ENCODE measurements at places on chromosomes 7 and 10.

DNA sequence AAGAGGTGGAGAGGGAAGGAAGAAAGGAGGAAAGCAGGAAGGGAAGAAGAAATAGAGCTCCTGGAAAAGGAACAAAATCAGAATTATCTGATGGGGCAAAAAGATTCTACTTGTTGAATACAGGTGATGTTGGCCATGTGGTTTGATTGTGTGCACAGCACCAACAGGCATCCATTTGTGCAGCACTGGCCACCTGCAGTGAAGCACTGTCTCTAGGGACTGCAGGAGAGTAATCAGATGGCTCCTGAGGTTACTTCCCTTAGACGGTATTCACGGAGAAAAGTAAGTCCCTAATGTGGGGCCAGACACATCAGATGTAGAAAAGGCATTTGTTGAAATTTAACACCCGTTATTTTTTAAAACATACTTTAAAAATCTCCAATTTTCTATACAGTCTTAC lies 135.3 kb upstream of the VIPR2 start:
- DNase-seq = no peak

GRCh38 chr10:44476409-44477045 lies 91.6 kb upstream of the CXCL12 start:
- no peak for DNase-seq

DNA sequence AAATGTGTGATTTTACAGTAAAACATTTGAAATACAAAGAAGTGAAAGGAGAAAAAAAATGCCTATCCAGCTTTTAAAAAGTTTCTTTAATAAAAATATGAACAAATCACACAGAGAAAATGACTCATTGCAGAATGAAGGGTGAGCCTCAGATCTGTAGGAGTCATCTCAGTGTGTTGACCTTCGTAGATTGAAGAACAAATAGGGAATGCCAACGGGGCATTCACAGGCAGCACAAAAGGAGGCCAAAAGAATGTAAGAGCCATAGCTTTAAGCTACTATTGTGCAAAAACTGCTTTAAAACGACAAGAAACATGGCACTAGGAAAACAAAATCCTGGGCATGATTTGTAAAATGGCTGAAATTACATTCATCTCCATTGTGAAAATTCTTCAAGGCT lies 782.7 kb upstream of the CELF2 start:
- no peak for DNase-seq

DNA sequence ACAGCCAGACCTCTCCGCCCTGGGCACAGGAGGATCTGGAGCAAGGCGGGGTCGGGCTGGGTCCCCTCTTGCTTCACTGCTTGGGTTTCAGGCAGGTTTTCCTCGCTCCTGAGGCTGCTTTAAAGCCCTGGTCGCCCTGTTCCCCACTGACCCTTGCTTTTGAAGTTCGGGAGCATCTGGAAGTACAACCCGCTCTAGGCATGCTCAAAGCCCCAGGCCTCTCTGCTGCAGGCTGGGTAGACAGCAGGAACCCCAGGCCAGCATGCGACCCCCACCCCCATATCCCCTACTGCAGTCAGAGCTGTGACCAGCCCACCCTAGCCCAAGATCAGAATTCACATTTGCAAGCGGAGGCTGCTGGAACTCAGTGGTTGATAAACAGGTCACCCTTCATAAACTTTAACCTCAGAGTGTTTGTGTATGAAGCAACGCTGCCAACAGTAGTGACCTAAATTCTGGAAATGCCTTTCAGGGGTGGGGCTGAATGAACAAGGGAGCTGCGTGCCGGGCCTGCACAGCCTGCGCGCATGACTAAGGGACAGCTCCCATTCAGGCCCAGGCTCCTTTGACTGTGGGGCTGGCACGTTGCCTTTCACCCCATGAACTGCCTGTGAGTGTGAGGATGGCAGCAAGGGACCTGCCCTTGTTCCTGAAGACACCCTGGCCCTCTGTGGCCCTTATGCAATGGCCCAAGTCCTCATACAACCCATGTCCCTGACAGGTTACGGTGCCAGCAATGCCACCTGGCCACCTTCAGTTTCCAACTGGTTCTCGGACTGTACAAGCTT lies 52.5 kb downstream of the PROSER2 start:
- DNase-seq = peak; percentile 94

- peak; percentile 92 for DNase-seq
Measured at GRCh38 chr7:32043688-32044087, 26.5 kb downstream of the PDE1C start.

GRCh38 chr10:68597407-68597806 lies 37.3 kb downstream of the TET1 start:
- no peak for DNase-seq

DNA sequence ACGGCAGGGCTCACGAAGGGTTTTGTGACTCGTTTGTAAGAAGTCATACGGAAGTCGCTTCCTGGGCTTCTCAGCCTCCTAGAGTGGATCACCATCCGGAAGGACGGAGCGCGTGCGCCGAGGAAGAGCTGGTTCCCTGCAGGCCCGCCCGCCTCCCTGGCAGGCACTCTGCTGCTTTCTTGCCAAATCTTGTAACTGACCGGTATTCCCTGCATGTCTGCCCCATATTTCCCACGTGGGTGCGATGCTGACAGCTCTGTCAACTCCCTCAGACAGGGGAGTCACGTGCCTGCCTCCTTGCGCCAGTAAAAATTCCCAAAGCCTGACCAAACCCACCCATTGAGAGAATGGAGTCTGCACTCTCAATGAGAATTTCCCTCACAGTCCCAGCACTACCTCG lies 12.7 kb downstream of the SHH start:
- no peak for DNase-seq

- DNase-seq = no peak
Measured at GRCh38 chr10:43237631-43238446, 29.0 kb downstream of the RASGEF1A start.

DNA sequence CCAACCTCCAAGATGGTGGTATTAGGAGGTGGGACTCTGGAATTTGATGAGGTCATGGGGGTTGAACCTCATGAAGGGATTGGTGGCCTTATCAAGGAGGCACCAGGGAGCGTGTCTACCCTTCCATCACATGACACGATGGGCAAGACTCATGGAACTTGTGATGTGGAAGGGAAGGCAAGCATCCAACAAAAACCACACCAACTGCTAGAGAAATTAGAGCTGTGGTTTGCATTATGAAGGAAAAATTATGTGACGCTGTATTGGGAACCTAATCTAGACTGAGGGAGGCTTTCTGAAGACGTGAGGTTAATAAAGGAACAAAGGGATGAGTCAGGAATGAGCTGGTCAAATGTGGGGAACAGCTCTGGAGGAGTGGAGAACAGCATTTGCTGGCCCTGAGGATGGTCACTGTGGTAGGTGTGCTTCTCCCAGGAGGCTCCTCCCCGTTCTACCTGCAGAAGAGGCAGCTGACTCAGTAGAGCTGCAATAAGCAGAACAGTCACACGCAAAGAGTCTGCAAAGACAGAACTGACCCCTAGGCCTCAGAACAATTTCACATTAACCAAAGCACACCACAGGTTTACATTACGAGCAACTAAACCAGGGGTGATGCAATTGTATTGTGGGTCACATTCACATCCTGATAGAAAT lies 236.6 kb upstream of the GRB10 start:
- peak; percentile 84 for DNase-seq

DNA sequence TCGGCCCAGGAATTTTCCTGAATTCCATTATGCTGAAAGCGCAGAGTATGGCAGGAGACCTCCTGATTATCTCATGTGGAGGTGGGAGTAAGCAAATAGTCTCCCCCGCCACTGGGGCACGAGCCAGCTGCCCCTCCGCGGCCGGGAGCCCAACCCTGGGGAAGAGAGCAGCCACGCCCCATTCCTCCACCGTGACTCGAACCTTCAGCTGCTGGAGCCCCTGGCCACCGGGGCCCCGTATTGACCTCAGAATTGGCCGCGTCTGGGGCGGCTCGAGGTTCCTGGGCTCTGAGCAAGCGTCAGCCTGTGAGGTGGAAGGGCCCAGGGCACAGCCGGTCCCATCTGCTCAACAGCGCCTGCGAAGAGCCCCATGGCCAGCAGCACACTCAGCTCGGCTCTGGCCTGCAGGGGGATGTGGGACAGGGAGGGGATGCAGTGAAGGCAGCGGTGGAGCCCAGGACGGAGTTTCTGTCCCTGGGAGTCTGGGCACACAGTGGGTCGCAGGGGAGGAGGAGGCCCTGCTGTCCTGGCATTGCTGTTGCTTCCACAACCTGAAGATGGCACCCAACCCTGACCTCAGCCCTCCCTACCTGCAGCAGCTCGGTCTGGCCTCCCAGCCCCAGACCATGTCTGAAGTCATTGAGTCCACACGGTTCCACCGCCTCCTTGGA lies 97.8 kb downstream of the CHST15 start:
- DNase-seq = peak; percentile 86

DNA sequence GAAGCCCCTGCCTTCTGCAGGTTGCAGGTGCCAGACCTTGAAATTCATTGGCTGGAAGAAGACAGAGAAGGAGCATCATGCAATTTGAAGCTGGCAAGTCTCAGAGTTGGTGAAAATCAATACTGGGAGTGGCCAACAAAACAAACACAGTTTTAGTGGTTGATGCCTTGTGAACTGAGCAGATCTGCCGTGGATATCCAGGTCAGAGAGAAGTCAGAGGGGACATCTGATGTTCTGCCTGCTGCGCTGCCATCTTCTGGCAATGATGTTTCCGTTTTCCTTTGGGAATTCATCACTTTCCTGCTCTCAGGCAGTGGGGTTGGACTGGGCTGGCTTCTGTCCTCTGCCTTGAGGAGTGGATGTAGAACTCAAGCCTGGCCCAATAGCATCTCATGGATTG lies 132.0 kb downstream of the RPS24 start:
- DNase-seq = no peak

DNA sequence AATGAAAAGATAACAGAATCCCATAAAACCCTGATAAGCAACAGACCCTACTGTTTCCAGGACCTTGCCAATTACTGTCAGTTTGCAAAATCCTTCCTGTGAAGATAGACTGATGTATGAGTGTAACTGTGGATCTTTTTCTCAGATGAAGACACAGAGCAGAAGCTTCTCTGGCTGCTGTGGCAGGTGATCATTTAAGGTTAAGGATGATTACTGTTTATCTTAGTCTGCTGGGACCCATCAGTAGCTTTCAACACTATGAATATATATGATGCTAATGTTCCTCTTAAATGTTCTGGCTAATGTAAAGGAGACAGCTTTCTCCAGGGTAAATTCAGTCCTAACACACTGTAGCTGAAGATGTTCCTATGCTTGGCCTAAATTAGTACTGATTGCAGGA lies 56.0 kb upstream of the CTTNBP2 start:
- no peak for DNase-seq

- DNase-seq = peak; percentile 49
Measured at GRCh38 chr10:122113161-122113944, 124.4 kb downstream of the TACC2 start.

DNA sequence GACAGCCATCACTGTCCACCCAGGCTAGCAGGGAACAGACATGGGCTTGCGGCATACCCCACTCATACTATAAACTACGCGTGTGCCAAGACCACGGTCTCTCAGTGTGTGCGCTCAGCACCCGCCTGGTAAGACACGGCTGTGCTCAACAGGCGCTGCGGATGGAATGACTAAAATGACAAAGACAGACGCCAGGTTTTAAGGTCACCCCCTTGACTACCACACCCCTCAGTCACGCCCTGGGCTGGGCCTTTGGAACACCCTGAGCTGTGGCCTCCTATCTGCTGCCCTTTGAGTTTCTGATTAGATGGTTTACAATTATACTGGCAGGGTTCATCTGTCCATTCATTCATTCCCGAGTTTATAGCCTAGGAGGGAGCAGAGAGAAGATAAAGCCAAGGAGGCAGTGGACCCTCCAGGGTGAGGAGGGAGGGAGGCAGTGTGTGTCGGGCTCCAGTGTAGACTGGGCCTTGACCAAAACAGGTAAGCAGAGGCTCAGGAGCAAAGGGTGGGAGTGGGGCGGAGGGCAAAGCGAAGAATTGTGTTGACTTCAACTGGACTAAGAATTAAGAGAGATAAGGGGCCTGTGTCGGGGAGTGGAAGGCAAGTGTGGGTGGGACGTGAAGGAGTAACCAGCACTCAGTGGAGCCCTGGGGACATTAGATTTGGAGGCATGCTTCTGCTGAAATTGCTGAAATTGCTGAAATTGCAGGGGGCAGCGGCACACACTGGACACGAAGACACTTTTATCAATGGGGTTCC lies 35.0 kb downstream of the TNS3 start:
- DNase-seq = no peak

DNA sequence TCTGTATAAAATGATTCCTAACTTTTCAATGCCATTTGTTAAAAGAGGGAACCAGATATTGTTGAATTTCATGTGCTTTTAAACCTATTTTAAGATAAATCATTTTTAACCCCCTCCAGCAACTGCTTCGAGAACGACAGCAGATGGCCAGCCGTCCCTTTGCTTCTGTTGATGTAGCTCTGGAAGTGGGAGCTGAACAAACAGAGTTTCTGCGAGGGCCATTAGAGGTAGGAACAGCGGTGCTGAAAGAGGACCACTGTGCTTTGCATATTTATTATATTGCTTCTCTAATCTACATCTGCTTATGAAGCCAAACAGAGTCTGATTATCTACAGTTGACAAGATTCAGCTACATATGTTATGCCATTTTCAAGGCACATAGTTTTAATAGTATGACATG lies 545.9 kb downstream of the GFRA1 start:
- DNase-seq = no peak

GRCh38 chr10:78952686-78953085 lies 116.1 kb upstream of the ZMIZ1 start:
- no peak for DNase-seq

DNA sequence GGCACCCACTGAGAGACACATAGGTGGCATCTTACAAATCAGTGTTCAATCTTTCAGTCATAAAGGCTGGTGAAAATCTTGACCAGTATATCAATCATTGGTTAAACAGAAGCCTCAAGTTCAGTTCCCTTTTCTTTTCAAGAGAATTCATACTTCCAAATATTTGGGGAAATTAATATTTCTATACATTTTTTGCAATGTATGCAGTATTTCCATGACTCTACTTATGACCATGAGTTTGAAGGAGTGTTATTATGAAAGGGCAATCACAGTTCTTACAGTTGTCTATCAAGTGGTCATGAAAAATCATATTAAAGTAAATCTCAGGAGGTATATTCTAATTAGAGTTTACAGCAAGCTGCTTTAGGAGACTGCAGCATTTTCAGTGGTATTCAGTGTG lies 724.0 kb downstream of the ANKRD7 start:
- DNase-seq = no peak

DNA sequence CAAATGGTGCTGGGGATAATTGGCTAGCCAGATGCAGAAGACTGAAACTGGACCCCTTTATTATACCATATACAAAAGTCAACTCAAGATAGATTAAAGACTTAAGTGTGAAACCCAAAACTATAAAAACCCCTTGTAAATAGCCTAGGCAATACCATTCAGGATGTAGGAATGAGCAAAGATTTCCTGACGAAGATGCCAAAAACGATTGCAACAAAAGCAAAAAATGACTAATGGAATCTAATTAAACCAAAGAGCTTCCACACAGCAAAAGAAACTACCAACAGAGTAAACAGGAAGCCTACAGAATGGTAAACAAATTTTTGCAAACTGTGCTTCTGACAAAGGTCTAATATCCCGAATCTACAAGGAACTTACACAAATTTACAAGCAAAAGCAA lies 30.9 kb upstream of the PLXDC2 start:
- no peak for DNase-seq

GRCh38 chr7:124031919-124032318 lies 948 bp downstream of the TMEM229A start:
- DNase-seq = no peak

All from RCC 7860 (cell line).